ENCODE measurements at places on chromosomes 1 and 21.

DNA sequence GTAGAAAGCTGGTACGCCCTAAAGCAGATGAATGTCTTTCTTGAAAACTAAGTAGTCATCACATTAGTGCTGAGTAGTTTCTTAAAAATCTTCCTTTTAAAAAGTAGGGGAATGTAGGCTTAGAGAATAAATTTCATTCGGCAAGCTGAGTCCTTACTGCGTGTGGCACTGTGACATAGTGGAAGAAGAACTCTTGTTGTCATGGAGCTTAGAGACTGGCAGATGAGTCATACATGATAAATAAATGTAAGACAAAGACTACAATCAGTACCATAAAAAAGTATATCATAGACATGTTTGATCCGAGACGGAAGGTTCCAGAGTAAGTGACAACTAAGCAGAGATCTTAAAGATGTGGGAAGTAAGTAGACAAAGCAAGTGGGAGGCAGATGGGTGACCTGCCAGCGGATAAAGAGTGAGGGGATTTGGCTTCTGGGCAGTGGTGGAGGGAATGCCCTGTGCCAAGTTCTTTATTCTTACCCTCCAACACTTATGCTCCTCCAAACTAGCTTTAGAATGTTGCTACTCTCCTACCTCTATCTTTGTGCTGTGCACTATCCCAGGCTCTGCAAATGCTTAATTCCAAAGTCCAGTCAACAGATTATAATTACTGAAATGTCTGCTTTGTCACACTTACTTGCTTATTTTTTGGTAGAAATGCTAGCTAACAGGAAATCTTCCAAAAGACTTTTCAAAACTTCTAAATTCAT is 608.5 kb upstream of the USP24 start:
- no peak overlapping the region for H3K27ac ChIP-seq
- H3K4me1 ChIP-seq = no peaks in the 10 kb centered on the region
- H3K4me3 ChIP-seq = no peak overlapping the region
- DNase-seq = no peak
- H3K36me3 ChIP-seq = no peaks in the 10 kb centered on the region

GRCh38 chr1:53484705-53485477 is 25.7 kb downstream of the DMRTB1 start:
- no peak for DNase-seq
- H3K27ac ChIP-seq = no peak overlapping the region
- H3K4me1 ChIP-seq = peaks cover 8% of the 10 kb centered on the region
- H3K4me3 ChIP-seq = no peak overlapping the region

GRCh38 chr1:21072721-21073120 is 104.0 kb downstream of the EIF4G3 start:
- no peaks in the 10 kb centered on the region for H3K36me3 ChIP-seq
- no peaks in the 10 kb centered on the region for H3K4me1 ChIP-seq
- no peak for DNase-seq
- H3K27me3 ChIP-seq = no peaks in the 10 kb centered on the region
- H3K4me3 ChIP-seq = no peak overlapping the region

GRCh38 chr1:227049253-227049652 is 109.2 kb downstream of the COQ8A start:
- no peaks in the 10 kb centered on the region for H3K36me3 ChIP-seq
- peaks cover 4% of the 10 kb centered on the region for H3K27me3 ChIP-seq
- DNase-seq = no peak
- H3K4me3 ChIP-seq = no peak overlapping the region
- H3K27ac ChIP-seq = no peak overlapping the region
- no peaks in the 10 kb centered on the region for H3K4me1 ChIP-seq
